Esophagus squamous epithelium (tissue), 5 donors: ENCODE measurements at places on chromosomes 12 and 14.

- no peaks in the 10 kb centered on the region for H3K4me1 ChIP-seq
- no peaks in the 10 kb centered on the region for H3K36me3 ChIP-seq
- no peak overlapping the region for H3K27ac ChIP-seq
- no peak for DNase-seq
Observed at GRCh38 chr14:32367516-32367915, 38.4 kb downstream of the AKAP6 start.

- H3K36me3 ChIP-seq = no peaks in the 10 kb centered on the region
- peaks cover 2% of the 10 kb centered on the region for H3K4me1 ChIP-seq
- H3K27me3 ChIP-seq = no peaks in the 10 kb centered on the region
- no peak overlapping the region for H3K4me3 ChIP-seq
- DNase-seq = no peak
Observed at GRCh38 chr12:19962192-19962591, 406.1 kb upstream of the PDE3A start.

GRCh38 chr14:90697132-90697531 lies 119.1 kb downstream of the TTC7B start:
- no peaks in the 10 kb centered on the region for H3K4me1 ChIP-seq
- H3K27ac ChIP-seq = no peak overlapping the region
- no peaks in the 10 kb centered on the region for H3K36me3 ChIP-seq
- no peak overlapping the region for H3K4me3 ChIP-seq
- no peak for DNase-seq
- no peaks in the 10 kb centered on the region for H3K27me3 ChIP-seq

DNA sequence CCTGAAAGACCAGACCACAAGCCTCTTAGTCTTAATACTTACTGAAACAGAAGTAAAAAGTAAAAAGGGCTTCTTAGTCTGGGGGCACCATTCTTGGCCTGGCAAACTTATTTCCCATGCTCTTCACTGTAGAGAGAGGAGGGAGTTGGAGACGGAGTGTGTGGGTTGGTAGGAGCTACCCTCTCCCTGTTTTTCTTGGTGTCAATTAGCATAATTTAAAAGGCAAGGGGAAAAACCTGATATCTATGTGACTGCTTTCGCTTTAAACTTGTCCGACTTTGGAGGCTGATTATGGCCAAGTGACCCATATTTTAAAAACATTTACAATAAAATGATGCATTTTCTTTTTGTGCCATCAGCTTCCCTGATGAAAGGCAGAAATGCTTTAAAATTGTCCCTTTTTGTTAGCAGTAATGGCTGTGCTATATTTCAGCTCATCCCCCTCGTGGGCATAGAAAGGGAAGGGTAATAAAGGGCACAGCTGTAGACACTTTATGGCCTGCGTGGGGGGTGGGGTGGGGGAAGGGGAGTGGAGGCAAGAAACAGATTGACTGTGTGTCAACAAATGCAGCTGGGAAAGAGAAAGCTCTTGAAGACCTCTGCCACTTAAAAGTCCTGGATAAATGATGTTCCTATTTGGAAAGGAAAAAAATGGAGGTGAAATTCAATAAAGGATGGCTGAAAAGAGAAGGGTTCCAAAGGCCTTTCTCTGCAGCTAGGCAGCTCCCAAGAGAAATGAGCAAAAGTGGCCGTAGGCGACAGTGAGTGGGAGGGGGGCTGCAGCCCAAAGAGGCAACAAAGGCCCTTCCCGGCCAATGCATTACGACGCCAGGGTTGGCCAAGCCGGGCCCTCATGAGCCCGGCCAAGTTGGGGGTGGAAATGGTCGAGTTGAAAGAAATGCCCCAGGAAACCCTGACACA lies 57.5 kb upstream of the TMEM263 start:
- no peak overlapping the region for H3K27ac ChIP-seq
- H3K4me3 ChIP-seq = no peak overlapping the region
- no peak for DNase-seq
- no peaks in the 10 kb centered on the region for H3K4me1 ChIP-seq
- no peaks in the 10 kb centered on the region for H3K36me3 ChIP-seq

DNA sequence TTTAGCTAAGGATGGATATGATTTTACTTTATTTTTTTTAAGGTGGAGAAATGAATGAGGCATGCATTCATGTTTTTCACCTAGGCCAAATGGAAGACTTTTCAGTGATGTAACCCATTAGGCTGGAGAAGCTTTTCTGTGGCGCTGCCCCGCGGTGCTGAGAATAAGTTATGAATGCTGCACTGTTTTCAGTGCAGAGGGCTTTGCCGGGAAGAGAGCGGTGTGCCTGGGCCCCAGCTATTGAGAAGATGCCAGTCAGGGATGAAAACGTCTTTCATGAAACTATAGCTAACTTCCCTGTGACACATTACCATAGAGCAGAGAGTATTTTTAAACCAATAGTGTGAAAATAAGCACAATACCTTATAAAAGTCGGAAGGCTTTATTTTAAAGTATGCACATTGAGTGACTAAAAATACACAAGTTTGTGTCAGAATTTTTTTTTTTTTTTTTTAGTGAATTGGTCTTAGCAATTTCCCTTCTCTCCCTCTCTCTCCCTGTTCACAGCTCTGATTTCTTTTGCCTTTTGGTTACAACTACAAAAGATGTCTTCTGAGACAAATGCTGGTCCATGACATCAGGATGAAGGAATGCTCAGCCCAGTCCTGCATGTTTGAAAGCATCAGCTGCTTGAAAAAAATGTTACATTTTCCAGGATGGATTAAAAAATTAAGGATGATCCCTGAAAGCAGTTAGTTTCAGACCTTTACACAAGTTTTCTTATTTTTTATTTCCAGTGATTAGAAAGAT lies 48.3 kb downstream of the NPAS3 start:
- no peak overlapping the region for H3K27ac ChIP-seq
- no peaks in the 10 kb centered on the region for H3K36me3 ChIP-seq
- H3K4me1 ChIP-seq = no peaks in the 10 kb centered on the region
- no peak overlapping the region for H3K4me3 ChIP-seq
